B cell (primary cell): ENCODE measurements at places on chromosomes 1 and 21. TPM values are rescaled to one million over a fixed set of nuclear protein-coding genes. Genes with fewer than 3 reads are reported as not detected.

Gene TNFRSF8
- total RNA-seq, result 0.34 and 0.57 TPM in 2 replicates

Gene ELAPOR1
- total RNA-seq, result 1.7 and 2.2 TPM in 2 replicates

DNA sequence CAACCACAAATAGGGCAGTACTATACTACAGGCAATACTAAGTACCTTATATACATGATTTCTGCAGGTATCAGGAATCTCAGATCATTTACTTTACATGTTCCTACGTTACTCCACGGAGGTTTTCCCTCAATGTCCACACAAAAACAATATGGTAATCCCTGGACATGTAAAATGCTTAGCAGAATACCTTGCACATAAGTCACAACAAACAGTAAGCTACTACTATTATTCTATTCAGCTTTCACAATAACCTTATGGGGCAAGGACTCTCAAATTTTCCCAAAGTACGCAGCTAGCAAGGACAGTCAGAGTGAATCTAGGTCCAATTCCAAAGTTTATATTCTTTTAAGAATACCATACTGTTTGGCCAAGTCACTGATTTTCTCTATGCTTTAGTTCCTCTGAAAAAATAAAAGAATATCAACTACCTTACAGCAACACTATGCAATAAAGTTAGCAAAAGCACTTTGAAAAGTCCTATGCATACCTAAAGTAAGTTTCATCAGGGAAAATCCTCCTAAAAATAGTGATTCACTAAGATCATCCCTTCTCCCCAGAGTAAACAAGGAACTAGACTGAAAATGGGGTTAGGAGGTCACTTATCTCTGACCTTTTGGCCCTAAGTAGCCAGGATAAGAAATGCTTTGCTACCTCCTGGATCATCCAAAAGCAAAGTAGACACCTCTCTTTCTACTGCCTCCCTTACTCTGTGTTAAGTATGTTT, 67.4 kb downstream of the LUZP1 start:
- no peak for DNase-seq
- no peak overlapping the region for H3K4me3 ChIP-seq
- peaks cover 11% of the 10 kb centered on the region for H3K4me1 ChIP-seq
- no peaks in the 10 kb centered on the region for H3K36me3 ChIP-seq

GRCh38 chr1:24329797-24330543, 10.8 kb downstream of the GRHL3 start:
- no peak overlapping the region for H3K4me3 ChIP-seq
- no peaks in the 10 kb centered on the region for H3K4me1 ChIP-seq
- DNase-seq, result no peak
- H3K27me3 ChIP-seq, result peaks cover 4% of the 10 kb centered on the region

GRCh38 chr1:203197625-203198024, 11.1 kb upstream of the CHI3L1 start:
- H3K4me3 ChIP-seq, result no peak overlapping the region
- H3K36me3 ChIP-seq, result no peaks in the 10 kb centered on the region
- peaks cover 3% of the 10 kb centered on the region for H3K27me3 ChIP-seq
- no peak overlapping the region for H3K27ac ChIP-seq
- no peaks in the 10 kb centered on the region for H3K4me1 ChIP-seq
- DNase-seq, result no peak
